ENCODE measurements at places on chromosomes 7 and 10. TPM values are rescaled to one million over a fixed set of nuclear protein-coding genes. Genes with fewer than 3 reads are reported as not detected.
A peak's percentile ranks its signal among the peaks of the same experiment; 100 is the strongest.

GRCh38 chr7:117071551-117071950 lies 118.2 kb downstream of the ST7 start:
- H3K27ac ChIP-seq: no peak overlapping the region
- H3K4me1 ChIP-seq: peaks cover 4% of the 10 kb centered on the region

- DNase-seq: peak; percentile 79
- H3K4me1 ChIP-seq: peaks cover 4% of the 10 kb centered on the region
- H3K27me3 ChIP-seq: no peaks in the 10 kb centered on the region
- no peak overlapping the region for H3K27ac ChIP-seq
- H3K36me3 ChIP-seq: no peaks in the 10 kb centered on the region
Observed at GRCh38 chr10:14671386-14671831, 103.3 kb downstream of the FAM107B start.

Gene CLDN4
- 15.5 TPM for total RNA-seq

- H3K4me1 ChIP-seq: peaks cover 11% of the 10 kb centered on the region
- no peak for DNase-seq
- H3K4me3 ChIP-seq: no peak overlapping the region
- no peaks in the 10 kb centered on the region for H3K27me3 ChIP-seq
Observed at GRCh38 chr7:80721883-80722615, 83.6 kb downstream of the CD36 start.

- no peak overlapping the region for H3K4me3 ChIP-seq
- no peaks in the 10 kb centered on the region for H3K4me1 ChIP-seq
- DNase-seq: no peak
- H3K27me3 ChIP-seq: no peaks in the 10 kb centered on the region
- no peaks in the 10 kb centered on the region for H3K36me3 ChIP-seq
Observed at GRCh38 chr10:9957351-9957750, 1060.3 kb upstream of the CELF2 start.

Gene CUL1
- total RNA-seq: 72.3 TPM

Gene FAM20C
- total RNA-seq: 57.2 TPM

Gene CPXM2
- total RNA-seq: 1.9 TPM

DNA sequence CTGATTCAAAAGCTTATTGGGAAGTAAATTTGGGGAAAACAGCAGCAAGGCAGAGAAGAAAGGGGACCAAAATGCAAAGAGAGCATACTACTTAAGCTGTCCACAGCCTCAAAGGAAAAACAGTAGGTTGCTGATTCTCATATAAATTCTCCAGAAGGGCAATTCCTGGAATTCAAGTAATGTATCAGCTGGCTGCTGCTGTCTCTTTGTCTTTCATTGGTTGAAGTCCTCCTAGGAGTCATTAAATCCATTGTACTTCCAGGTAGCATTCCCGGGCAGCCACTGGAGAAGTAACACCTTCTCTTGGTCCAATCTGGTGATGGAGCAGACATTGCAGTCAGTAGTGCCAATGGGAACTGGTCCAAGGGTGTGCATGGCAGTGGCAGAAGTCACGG lies 22.7 kb downstream of the BET1 start:
- no peak overlapping the region for H3K4me3 ChIP-seq
- peak overlapping the region; percentile 76 for H3K27ac ChIP-seq
- peaks cover 5% of the 10 kb centered on the region for H3K4me1 ChIP-seq
- H3K36me3 ChIP-seq: no peaks in the 10 kb centered on the region
- peak; percentile 39 for DNase-seq

DNA sequence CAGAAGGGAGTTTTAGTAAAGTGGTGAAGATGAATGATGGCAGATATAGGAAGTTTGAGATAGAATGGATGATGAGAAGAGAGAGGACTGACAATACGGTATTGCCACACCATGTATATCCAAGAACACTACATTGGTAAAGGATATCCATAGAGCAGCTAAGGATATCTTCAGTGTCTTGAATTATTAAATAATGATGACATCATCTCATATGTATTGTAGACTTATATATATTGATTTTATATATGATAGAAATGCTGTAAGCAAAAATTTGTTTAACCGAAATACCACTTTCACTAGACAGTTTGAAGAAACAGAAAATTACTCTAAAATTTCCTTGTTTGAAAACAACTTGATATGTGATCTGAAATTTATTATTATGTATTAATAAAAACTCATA lies 89.0 kb downstream of the SEPTIN7 start:
- H3K27me3 ChIP-seq: no peaks in the 10 kb centered on the region
- H3K4me3 ChIP-seq: no peak overlapping the region
- no peaks in the 10 kb centered on the region for H3K4me1 ChIP-seq
- peaks cover 28% of the 10 kb centered on the region for H3K36me3 ChIP-seq
- no peak for DNase-seq

DNA sequence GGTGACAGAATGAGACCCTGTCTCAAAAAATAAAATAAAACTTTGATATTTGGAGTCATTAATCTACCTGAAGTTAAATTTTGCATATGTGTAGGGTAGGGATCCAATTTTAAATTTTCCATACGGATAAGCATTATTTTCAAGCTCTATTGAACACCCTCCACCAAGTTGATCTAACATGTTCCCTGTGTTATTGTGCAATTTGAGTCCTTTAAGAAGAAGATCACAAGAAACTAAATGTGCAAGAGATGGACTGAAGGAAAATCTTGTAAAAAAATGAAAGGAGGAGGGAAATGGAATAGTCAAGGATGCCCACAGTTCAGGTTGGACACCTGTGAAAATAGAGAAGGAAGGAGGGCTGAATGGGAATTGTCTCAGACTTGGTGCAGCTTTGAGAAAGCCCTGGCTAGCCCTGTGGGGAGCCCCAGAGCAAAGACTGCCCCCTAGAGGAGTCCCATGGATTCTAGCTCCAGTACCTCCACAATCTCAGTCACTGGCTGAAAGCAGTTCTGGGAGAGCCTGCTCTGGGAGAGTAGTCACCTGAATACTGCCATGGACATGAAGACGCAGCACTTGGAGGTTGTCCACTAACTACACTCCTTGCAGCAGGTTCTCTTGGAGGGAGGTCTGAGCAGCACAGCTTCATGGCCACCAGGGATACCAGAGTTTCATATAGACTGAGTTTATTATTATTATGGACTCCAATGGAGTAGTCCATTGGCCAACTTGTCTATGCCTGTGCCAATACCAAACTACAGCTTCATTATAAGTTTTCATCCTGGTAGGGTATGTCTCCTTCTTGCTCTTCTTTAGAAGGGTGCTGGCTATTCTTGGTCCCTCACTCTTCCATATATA lies 5.7 kb upstream of the TIAL1 start:
- peaks cover 4% of the 10 kb centered on the region for H3K4me1 ChIP-seq
- no peaks in the 10 kb centered on the region for H3K27me3 ChIP-seq
- no peak overlapping the region for H3K27ac ChIP-seq
- peaks cover 5% of the 10 kb centered on the region for H3K36me3 ChIP-seq
- DNase-seq: peak; percentile 62

Gene OPN1SW
- not detected for total RNA-seq

Gene UPK3BL2
- total RNA-seq: 4.6 TPM

Gene SPAG6
- total RNA-seq: 0.29 TPM

Gene MPLKIP
- 40.1 TPM for total RNA-seq

Gene OPALIN
- not detected for total RNA-seq

DNA sequence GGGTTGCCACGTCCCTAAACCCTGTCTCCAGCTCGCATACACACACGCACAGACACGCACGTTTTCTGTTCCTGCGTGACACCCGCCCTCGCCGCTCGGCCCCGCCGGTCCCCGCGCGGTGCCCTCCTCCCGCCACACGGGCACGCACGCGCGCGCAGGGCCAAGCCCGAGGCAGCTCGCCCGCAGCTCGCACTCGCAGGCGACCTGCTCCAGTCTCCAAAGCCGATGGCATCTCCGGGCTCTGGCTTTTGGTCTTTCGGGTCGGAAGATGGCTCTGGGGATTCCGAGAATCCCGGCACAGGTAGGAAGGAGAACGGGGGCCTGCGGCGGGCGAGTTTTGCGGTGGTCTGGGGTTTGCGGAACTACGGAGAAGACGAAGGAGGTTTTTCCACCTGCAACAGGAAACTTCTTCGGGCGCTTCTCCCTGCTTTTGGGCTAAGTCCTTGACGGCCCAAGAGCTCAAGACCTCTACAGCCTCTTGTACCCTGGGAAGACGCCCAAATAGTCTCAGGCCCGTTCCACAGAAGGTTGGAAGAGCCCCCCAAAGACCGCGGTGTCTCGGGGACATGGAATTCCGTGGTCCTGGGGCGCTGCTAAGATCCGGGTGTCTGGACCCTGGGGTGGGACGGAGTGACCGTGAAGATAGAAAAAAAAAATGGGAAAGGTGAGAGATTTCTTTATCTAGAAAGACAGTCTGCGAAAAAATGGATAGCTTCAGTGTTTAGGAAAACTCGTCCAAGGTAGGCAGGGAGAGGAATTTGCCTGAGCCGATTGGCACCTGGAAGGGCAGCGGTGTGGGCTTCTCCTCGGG lies at the start of gene GAD2:
GAD2 (plus strand) TSS at position 190 of the 811 bp plus-strand sequence; CDS start at position 226, 36 bp downstream.
- H3K4me1 ChIP-seq: peaks cover 7% of the 10 kb centered on the region
- H3K4me3 ChIP-seq: peak within 1 kb of the TSS; percentile 83
- peak; percentile 41 for DNase-seq
- no peaks in the 10 kb centered on the region for H3K36me3 ChIP-seq

Gene TMEM213
- not detected for total RNA-seq

DNA sequence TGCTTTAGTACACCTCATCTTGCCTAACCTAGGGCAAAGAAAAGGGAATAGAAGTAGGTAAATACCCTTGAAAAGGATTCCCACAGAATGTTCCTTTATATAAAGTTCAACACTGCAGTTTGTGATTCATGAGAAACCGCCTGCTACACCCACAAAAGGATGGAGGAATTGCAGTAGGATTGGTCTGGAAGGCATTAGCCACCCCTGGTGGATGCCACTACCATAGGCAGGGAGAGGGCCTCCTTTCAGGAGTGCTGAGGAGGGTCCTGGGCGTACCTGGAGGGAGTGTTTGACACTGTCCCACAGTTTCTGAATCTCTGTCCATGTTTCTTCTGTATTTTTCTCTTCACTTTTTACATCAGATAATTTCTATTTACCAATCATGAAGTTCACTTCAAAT lies 221.8 kb upstream of the TMEM72 start:
- peak; percentile 53 for DNase-seq
- H3K4me3 ChIP-seq: no peak overlapping the region
- H3K27ac ChIP-seq: no peak overlapping the region
- H3K27me3 ChIP-seq: no peaks in the 10 kb centered on the region

Gene RHEB
- 109 TPM for total RNA-seq

Gene OAT
- total RNA-seq: 65.2 TPM

DNA sequence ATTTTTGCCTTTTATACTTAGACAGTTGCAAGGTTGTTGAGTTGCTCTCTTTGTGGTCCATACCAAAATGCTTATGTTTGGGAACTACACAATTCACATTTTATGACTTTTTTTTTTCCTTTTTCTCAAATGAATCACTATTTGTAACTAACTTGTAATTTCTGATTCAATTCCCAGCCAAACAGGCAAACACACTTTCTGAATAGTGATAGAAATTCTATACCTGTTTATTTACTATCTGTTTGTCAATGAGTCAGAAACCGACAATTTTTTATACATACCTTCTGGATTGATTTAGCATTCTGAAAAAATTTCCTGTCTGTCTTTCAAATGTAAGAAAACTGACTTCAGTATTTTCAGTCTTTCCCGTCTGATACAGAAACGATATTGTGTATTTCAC lies 69.1 kb downstream of the MBL2 start:
- no peak overlapping the region for H3K27ac ChIP-seq
- no peaks in the 10 kb centered on the region for H3K36me3 ChIP-seq
- DNase-seq: no peak
- no peaks in the 10 kb centered on the region for H3K27me3 ChIP-seq
- no peak overlapping the region for H3K4me3 ChIP-seq

Gene DAGLB
- 46.4 TPM for total RNA-seq

GRCh38 chr10:63711867-63712716 lies 190.9 kb downstream of the REEP3 start:
- H3K27ac ChIP-seq: peak overlapping the region; percentile 12
- H3K4me3 ChIP-seq: no peak overlapping the region
- DNase-seq: no peak
- peaks cover 14% of the 10 kb centered on the region for H3K4me1 ChIP-seq
- no peaks in the 10 kb centered on the region for H3K27me3 ChIP-seq

DNA sequence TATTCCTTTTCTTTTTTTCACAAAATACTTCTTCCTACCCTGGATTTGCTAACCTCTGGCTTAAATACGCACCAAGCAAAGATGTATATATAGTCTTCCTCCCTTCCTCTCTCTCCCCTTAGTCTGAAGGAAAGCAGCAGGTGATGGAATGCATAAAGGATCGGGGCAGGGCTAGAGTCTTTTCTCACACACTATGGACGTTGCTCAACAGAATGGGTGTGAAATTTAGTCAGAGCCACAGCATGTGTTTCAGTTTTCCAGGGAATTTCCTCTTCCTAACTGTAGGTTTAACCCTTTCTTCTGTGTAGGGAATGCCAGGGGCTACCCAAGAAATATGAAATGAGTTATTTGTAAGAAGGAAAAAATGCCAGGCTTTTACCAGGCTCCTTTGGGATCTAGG lies 71.4 kb upstream of the NFKB2 start:
- H3K4me1 ChIP-seq: no peaks in the 10 kb centered on the region
- no peak for DNase-seq
- no peak overlapping the region for H3K27ac ChIP-seq
- no peak overlapping the region for H3K4me3 ChIP-seq
- H3K36me3 ChIP-seq: no peaks in the 10 kb centered on the region

Gene RP9
- 13.5 TPM for total RNA-seq

GRCh38 chr10:44385696-44386441 lies 972 bp upstream of the CXCL12 start:
- H3K27ac ChIP-seq: no peak overlapping the region
- peak overlapping the region; percentile 80 for H3K4me3 ChIP-seq
- peaks cover 10% of the 10 kb centered on the region for H3K4me1 ChIP-seq
- H3K27me3 ChIP-seq: peaks cover 8% of the 10 kb centered on the region

DNA sequence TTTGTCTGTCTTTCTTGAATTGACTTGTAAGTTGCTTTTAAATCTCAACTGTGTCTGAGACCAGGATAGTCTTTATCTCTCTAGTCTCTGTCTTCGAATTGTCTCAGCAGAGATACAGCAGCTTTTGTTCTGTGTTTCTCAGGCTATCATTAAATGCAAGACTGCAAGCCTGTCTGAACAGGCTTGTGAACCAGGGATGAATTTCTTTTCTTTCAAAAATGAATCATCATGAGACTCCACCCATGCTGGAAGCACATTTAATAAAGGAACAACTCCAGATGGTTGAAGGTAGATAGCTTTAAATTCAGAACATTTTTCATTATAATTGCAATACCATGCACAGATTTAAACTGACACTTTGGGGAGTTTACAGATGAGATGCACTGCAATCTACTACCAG lies 155.9 kb downstream of the SEC23IP start:
- peaks cover 2% of the 10 kb centered on the region for H3K4me1 ChIP-seq
- H3K27me3 ChIP-seq: no peaks in the 10 kb centered on the region
- no peak for DNase-seq
- no peak overlapping the region for H3K4me3 ChIP-seq
- no peaks in the 10 kb centered on the region for H3K36me3 ChIP-seq

GRCh38 chr7:92246360-92247101 lies 757 bp downstream of the ANKIB1 start:
- peak overlapping the region; percentile 97 for H3K4me3 ChIP-seq
- H3K27ac ChIP-seq: peak overlapping the region; percentile 5
- peak; percentile 73 for DNase-seq
- H3K27me3 ChIP-seq: no peaks in the 10 kb centered on the region

- H3K27ac ChIP-seq: no peak overlapping the region
- H3K4me3 ChIP-seq: no peak overlapping the region
- no peak for DNase-seq
- no peaks in the 10 kb centered on the region for H3K4me1 ChIP-seq
Observed at GRCh38 chr10:88243202-88243744, 339.8 kb downstream of the RNLS start.

Measured in H9 (cell line).